ENCODE measurements at places on chromosomes 6 and 20.

DNA sequence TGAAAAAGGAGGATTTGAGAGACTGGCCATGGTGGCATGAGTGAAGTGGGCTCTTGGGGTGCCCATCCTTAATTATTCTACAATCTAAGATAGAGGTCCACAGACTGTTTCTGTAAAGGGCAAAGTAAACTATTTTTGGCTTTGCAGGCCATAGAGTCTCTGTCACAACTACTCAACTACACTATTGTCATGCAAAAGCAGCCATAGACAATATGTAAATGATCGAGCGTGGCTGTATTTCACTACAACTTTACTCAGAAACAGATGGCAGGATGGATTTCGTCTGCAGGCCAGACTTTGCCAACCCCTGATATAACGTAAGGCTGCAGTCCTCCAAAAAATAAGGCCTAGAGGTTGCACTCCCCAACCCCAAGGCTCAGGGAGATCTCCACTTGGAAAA, 58.2 kb upstream of the NAA20 start:
- no peak for DNase-seq

GRCh38 chr20:9493803-9494202, 20.6 kb upstream of the LAMP5 start:
- DNase-seq, result no peak

DNA sequence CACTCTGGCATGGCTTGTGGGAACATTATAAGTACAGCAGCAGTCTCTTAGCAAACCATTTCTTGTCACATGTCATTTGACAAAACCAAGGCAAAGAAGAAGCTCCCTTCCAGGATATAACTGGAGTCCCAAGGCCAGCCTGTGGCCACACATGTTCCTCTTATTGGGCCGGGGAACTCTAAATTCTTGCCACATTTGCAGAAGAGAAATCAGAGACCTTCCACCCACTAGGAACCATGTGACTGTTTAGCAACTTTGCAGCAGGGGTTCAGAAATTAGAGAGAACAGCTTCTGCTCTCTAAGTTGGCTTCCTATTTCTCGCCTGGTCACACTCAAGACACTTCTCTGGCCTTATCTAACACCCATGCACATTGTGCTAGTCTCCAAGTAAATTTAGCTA, 20.4 kb upstream of the MEP1A start:
- no peak for DNase-seq

DNA sequence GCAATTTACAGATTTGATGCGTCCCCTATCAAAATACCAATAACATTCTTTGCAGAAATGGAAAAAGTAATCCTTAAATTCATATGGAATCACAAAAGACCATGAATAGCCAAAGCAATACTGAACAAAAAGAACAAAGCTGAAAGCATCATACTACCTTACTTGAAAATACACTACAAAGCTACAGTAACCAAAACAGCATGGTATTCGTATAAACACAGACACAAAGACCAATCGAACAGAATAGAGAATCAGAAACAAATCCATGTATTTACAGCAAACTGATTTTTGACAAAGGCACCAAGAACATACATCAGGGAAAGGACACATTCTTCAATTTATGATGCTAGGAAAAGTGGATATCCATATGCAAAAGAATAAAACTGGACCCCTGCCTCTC, 206.5 kb upstream of the PDE10A start:
- DNase-seq, result no peak

DNA sequence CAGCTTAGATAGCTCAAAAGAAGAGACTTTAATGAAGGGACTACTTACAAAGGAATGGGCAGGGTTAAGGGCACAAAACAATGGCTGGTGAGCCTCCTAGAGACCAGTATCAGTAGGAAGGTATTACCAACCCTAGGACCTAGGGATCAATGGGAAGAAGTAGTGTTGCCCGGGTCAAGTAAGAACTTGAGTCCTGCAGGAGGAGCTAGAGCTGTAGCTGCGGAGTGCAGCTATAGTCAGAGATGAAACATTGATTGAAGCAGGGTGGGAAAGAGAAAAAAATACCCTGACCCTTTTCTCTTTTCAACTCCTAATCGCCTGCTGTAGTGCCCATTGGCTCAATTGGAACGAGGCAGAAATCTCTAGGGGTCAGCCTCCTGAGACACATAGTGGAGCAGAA, 144.0 kb downstream of the FLRT3 start:
- peak; percentile 51 for DNase-seq

DNA sequence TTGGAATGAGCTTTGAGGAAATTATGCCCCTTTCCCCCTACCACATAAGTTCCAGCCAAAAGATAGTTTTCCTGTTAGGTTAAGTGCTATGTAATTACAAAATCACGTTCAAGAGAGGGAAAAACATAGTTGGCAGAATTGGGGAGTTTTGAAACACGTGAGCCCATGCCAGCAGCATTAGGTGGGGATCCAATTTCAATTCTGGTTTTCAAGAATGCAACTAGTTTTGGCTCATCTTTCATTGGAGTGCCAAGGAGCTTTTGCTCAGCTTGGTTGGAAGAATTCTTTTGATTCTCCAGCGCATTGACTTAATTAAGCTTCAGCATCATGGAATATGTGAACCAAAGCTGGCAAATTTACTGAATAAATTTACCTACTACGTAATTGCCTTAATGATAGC, 95.9 kb downstream of the SAMD5 start:
- no peak for DNase-seq

- DNase-seq, result no peak
Measured at GRCh38 chr6:158630938-158631616, 13.5 kb downstream of the DYNLT1 start.

DNA sequence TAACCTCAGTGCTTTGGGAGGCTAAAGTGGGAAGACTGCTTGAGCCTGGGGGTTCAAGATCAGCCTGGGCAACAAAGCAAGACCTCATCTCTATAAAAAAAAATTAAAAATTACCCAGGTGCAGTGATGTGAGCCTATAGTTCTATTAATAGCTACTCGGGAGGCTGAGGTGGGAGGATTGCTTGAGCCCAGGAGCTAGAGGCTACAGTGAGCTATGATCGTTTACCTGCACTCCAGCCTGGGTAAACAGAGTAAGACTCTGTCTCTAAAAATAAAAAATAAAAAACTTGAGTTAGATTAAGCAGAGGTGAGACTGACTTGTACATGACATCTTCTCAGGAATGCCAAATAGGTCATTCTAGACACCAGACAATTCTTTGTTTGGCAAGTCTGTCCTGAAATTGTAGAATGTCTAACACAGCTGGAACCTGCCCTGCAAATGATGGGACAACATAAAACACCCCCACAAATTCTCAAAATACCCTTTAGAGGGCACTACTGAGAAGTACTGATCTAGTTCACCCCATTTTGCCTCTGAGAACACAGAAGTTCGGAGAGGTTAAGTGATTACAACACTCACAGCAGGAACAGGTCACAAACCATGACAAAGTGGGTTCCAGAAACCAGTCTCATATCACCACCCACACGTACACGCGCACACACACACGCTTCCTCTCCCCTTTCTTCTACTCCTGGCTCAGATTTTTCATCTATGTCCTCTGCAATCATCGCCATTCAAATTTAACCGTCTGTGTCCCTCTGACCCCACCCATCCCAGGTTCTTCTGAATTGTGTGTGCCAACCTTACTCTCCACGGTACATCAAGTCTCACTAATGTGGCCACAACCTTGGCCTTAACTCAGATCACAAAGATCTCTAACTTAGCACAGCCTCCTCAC, 38.3 kb downstream of the ARHGAP18 start:
- DNase-seq, result peak; percentile 26

GRCh38 chr20:45459606-45460005, 9.9 kb upstream of the WFDC2 start:
- peak; percentile 44 for DNase-seq

GRCh38 chr6:170509723-170510018, 43.4 kb downstream of the PSMB1 start:
- no peak for DNase-seq

- DNase-seq, result no peak
Measured at GRCh38 chr20:5095931-5096330, 23.8 kb downstream of the PCNA start.

GRCh38 chr6:30544666-30545272, 11.5 kb downstream of the GNL1 start:
- DNase-seq, result peak; percentile 71

GRCh38 chr20:41168281-41169161, 31.2 kb downstream of the PLCG1 start:
- no peak for DNase-seq

GRCh38 chr6:21831521-21832291, 238.2 kb downstream of the SOX4 start:
- DNase-seq, result no peak

- DNase-seq, result no peak
Measured at GRCh38 chr6:170019818-170020583, 268.6 kb downstream of the ERMARD start.

GRCh38 chr6:89734526-89734925, 85.1 kb downstream of the MDN1 start:
- DNase-seq, result peak; percentile 83

DNA sequence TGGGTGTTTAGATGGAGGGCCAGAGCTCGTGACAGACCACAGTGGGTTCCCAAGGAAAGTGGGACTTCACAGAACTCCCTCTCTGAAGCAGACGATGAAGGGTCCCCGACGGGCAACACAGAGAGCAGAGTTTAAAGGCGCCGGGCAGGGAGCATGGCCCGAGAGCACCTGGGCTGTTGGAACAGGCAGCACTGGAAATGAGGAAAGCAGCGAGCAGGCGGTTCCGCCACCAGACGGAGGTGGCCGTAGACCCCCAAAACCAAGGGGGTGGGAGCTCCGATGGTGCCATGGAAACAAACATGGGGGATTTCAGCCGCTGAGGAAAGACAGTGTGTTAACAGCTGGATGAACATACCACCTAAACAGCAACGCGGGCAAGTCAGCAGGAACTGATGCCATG, 27.5 kb upstream of the INSM1 start:
- DNase-seq, result no peak

DNA sequence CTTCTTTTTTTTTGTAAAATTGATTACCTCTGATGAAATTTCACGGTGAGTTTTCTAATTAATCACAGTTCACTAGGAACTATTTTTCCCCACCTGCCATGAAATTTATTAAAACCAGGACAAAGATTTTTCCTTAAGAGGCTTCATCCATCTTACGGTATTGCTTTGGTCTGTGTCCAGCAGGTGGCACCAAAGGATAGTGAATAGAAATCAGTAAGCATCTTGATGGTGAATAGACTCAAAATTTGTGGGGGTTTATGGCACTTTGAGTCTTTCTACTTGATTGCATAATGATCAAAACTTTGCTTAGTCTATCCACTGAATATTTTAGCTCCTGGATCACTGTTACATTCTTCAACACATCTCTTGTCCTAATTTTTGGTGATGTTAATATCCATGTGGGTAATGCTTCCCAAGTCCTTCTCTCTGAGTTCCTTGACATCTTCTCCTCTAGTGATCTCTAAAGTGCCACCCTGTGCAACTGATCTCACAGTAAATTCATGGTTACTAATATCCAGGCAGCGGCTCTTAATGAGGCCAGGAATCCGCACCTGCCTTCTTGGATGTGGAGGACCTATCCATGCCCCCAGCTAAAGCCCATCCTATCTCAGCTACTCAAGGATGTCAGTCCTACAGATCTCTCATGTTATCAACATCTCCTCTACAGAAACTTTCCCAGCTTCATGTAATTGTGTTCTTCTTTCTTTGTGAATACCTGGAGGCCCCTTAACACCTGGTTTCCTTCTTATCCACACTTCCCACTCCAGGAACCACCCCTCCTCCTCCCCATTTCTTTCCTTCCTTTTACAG, 54.5 kb downstream of the STMND1 start:
- DNase-seq, result peak; percentile 90

GRCh38 chr6:36029464-36029863, 1.9 kb downstream of the MAPK14 start:
- DNase-seq, result peak; percentile 4

- peak; percentile 16 for DNase-seq
Measured at GRCh38 chr6:8750627-8751026, 315.3 kb upstream of the SLC35B3 start.

DNA sequence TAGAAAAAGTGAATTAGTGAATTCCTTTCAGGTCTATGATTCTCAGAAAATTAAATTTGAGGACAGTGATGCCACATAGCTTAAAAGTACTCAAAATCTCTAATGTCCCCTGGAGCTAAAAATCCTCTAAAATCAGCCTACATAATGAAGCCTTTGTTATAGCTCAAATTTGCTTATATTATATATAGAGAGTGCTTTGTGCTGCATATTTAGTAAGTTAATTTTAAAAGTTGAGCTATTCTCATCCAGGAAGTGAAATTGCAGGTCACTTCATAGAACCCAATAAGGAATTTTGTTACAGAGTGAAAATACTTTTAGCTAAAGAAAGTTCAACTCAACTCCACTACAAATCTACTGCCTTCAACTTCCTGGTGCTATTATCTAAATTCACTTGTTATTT, 507.5 kb upstream of the MAP3K7 start:
- peak; percentile 65 for DNase-seq

DNA sequence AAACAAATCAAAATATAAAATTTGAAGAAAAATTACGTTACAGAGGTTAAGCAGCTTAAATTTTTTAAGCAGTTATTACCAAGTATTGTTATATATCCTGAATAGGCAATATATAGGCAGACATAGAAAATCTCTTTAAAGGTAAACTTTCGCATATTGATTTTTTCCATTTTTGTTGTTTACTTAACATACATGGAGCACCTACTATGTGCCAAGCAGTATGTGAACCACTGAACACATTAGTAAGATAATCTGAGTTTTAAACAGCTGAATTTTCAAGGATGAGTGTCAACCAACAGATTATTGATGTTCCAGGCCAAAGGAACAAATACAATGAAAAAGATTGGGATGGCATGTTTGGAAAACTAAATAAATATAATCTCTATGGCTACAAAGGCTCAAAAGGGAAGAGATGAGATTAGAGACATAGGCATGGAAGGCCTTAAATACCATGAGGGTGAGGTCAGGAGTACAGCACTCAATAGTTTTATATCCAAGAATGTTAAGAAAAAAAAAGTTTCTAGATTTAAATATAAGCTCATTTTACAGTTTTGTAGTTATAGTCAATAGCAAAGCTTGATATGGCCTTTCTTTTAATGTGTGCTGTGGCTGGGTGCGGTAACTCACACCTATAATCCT, 277.5 kb downstream of the PTPRK start:
- DNase-seq, result no peak

DNA sequence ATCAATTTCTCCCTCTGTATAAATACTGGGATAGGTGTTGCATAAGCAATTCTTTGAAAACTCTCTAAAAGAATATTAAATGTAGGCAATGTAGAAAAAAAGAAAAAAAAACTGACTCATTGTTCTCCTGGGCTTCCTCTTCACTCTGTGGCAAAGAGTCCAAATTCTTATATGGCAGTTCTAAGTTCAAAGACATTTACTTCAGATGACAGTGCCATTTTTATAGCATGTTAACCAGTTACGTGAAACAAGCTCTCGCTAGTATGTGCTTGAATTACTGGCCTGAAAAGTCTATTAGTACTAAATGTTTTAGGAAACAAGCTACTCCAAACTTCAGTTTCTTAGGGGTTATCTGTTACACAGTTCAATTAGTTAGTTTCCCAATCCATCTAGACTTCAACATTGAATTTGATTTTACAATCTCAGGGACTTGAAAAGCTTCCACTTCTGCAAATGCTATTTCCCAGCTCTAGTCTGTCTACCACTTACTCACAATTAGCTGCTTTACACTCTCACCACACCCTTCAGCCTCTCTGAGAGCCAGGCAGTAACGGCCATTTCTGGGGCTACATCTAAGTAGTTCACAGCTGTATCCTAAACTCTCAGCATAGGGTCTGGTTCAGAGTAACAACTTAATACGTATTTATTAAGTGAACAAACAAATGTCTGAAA, 100.4 kb downstream of the OGFRL1 start:
- no peak for DNase-seq

- no peak for DNase-seq
Measured at GRCh38 chr6:160058603-160059215, 62.9 kb upstream of the SLC22A1 start.

- peak; percentile 34 for DNase-seq
Measured at GRCh38 chr6:125732398-125732797, 17.0 kb upstream of the HEY2 start.
